Breast epithelium (tissue), 4 donors: ENCODE measurements at places on chromosomes 1 and 21.
A peak's percentile ranks its signal among the peaks of the same experiment; 100 is the strongest.

GRCh38 chr1:98884864-98885263 lies 119.8 kb downstream of the PLPPR5 start:
- no peaks in the 10 kb centered on the region for H3K27me3 ChIP-seq
- no peaks in the 10 kb centered on the region for H3K36me3 ChIP-seq
- H3K27ac ChIP-seq, result no peak overlapping the region
- no peak overlapping the region for H3K4me3 ChIP-seq

GRCh38 chr1:235883261-235883927 lies 16.7 kb upstream of the LYST start:
- DNase-seq, result peak; percentile 96
- peak overlapping the region; percentile 59 for H3K4me3 ChIP-seq
- H3K36me3 ChIP-seq, result no peaks in the 10 kb centered on the region
- peak overlapping the region; percentile 80 for H3K27ac ChIP-seq

- H3K27ac ChIP-seq, result no peak overlapping the region
- no peak for DNase-seq
- H3K4me1 ChIP-seq, result no peaks in the 10 kb centered on the region
- no peaks in the 10 kb centered on the region for H3K36me3 ChIP-seq
- peak overlapping the region; percentile 64 for H3K4me3 ChIP-seq
- H3K27me3 ChIP-seq, result peaks cover 28% of the 10 kb centered on the region
Observed at GRCh38 chr1:156388174-156389137, 19.4 kb downstream of the RHBG start.

DNA sequence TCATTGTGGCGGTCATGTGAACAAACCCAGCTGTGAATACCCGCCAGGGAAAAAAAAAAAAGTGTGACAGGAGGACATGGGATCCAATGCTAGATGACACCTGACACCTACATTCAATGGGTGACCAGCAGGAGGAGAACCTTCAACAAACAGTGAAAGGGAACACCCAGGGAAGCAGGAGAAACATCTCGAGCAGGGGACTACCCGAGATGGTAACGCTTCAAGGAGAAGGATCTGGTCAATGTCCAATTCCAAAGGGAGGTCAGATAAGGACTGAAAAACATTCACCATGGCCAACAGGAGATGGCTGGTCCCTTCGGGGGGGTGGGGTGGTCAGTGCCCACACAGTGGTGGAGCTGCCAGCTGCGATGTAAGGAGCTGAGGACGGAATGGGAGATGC lies 46.3 kb downstream of the PTPN14 start:
- no peak for DNase-seq
- H3K27me3 ChIP-seq, result no peaks in the 10 kb centered on the region
- H3K27ac ChIP-seq, result no peak overlapping the region

DNA sequence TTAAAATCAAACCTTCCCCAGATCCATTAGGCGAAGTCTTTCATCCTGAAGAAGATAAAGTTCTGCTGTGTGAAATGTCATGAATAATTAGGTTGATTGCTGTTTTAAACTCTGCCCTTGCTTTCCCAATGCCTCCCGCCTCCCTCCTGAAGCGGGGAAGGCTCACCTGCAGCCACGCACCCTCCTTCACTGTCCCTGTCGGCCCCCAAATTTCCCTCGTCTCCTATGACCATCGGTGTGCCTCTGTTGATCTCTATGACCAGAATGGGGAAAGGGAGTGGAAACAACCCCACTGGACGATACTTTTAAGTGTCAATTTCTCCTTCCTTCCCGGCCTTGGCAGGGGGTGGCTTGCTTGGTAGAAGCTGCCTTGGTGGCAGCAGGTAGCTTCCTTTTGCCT lies 35.1 kb downstream of the LHX4 start:
- no peaks in the 10 kb centered on the region for H3K4me1 ChIP-seq
- no peak for DNase-seq
- H3K27me3 ChIP-seq, result peaks cover 6% of the 10 kb centered on the region
- H3K4me3 ChIP-seq, result no peak overlapping the region
- no peaks in the 10 kb centered on the region for H3K36me3 ChIP-seq

GRCh38 chr21:37866027-37866426 lies 50.2 kb downstream of the KCNJ6 start:
- no peak overlapping the region for H3K27ac ChIP-seq
- no peaks in the 10 kb centered on the region for H3K36me3 ChIP-seq
- H3K4me1 ChIP-seq, result no peaks in the 10 kb centered on the region
- no peak overlapping the region for H3K4me3 ChIP-seq

DNA sequence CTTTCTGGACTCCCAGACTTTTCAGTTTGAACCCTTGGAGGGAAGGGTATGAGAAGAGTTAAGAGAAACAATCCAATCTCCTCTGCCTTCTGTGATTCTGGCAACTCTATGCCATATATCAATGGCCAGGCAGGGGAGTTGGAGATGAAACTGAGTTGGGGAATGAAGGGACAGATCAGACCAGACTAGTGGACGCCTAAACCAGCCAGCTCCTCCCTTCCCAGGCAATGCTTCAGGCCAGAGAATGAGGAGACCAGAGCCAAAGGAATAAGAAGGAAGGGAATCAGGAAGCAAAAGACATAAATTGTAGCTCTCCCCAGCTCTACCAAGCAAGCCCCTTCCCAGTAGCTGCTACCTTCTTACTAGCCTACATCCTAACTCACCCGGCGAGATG lies 22.7 kb downstream of the PLEKHA6 start:
- no peak overlapping the region for H3K4me3 ChIP-seq
- H3K4me1 ChIP-seq, result no peaks in the 10 kb centered on the region
- no peak overlapping the region for H3K27ac ChIP-seq
- H3K27me3 ChIP-seq, result no peaks in the 10 kb centered on the region

GRCh38 chr1:16612332-16613172 lies 812 bp downstream of the NBPF1 start:
- H3K36me3 ChIP-seq, result no peaks in the 10 kb centered on the region
- DNase-seq, result peak; percentile 66
- peaks cover 5% of the 10 kb centered on the region for H3K4me1 ChIP-seq
- H3K27ac ChIP-seq, result peak overlapping the region; percentile 82
- H3K4me3 ChIP-seq, result peak overlapping the region; percentile 55

DNA sequence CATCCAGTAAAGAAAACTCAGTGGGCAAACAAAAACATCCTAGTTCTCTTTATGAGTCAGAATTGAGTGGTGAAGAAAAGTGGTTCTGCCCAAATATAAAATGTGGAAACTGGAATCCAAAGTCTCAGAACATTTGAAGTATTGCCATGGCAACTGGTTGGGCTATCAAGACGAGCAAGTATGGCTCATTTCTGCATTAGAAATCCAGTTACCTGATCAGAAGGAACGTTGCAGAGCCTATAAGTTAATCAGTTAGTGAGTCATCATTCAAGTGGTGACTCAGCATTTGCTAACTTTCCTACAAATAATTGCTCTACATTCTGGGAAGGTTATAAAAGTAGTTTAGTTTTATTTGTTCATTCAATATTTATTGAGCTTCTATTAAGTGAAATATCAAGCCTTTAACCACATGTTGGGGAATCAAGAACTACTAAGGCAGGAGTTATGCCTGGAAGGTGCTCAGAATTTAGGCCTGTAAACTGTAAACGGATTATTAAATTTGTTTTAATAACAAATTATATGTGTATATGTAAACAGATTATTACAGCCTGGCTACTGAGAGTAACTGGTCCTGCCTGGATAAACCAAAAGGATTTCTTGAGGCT lies 104.3 kb downstream of the PAPPA2 start:
- no peaks in the 10 kb centered on the region for H3K4me1 ChIP-seq
- no peak overlapping the region for H3K4me3 ChIP-seq
- DNase-seq, result no peak
- no peak overlapping the region for H3K27ac ChIP-seq
- H3K27me3 ChIP-seq, result no peaks in the 10 kb centered on the region
- H3K36me3 ChIP-seq, result no peaks in the 10 kb centered on the region

- H3K4me3 ChIP-seq, result no peak overlapping the region
- H3K36me3 ChIP-seq, result no peaks in the 10 kb centered on the region
- no peaks in the 10 kb centered on the region for H3K4me1 ChIP-seq
- no peaks in the 10 kb centered on the region for H3K27me3 ChIP-seq
Observed at GRCh38 chr21:42585881-42586280, 67.5 kb upstream of the PDE9A start.

DNA sequence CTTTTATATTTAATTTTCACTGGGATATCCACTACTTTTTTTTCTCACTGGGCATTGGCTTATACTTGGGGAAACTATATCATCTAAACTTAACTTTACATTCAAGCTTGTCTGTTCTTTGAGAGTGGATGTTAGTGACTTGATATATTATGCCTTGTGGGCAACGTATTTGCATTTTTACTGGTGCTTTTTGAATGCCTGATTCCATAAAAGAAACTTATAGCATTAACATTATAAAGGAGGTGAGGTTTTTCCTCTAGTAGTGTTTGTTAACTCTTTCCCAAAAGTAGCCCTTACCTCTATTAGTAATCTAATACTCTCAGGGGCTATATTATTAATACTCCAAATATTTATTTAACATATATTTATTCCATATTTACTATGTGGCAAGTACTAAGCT lies 416.5 kb downstream of the PLA2G4A start:
- no peak overlapping the region for H3K27ac ChIP-seq
- no peaks in the 10 kb centered on the region for H3K36me3 ChIP-seq
- no peak overlapping the region for H3K4me3 ChIP-seq
- H3K4me1 ChIP-seq, result no peaks in the 10 kb centered on the region
- DNase-seq, result no peak
- no peaks in the 10 kb centered on the region for H3K27me3 ChIP-seq

DNA sequence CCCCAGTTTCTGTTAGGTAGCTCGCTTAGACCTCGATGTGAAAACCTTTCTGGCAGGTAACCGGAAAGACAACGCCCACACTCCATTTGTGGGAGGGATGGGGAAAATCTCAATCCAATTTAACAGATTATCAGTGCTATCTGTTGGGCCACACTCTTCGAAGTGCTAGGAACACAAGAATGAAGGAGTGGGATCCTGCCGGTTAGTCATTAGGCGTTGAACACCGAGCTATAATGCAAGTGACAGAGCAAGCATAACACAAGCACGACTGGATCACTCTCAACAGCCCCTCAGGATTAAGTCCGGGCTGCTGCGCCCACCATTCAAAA lies 531 bp downstream of the SNIP1 start:
- peaks cover 8% of the 10 kb centered on the region for H3K4me1 ChIP-seq
- no peaks in the 10 kb centered on the region for H3K27me3 ChIP-seq
- no peaks in the 10 kb centered on the region for H3K36me3 ChIP-seq
- no peak for DNase-seq
- peak overlapping the region; percentile 97 for H3K27ac ChIP-seq
- H3K4me3 ChIP-seq, result peak overlapping the region; percentile 76

- H3K36me3 ChIP-seq, result no peaks in the 10 kb centered on the region
- H3K27ac ChIP-seq, result no peak overlapping the region
- H3K4me1 ChIP-seq, result no peaks in the 10 kb centered on the region
- no peak for DNase-seq
Observed at GRCh38 chr1:233885196-233885920, 19.1 kb upstream of the SLC35F3 start.

- H3K4me1 ChIP-seq, result no peaks in the 10 kb centered on the region
- H3K4me3 ChIP-seq, result no peak overlapping the region
- no peak overlapping the region for H3K27ac ChIP-seq
- H3K36me3 ChIP-seq, result no peaks in the 10 kb centered on the region
- no peak for DNase-seq
Observed at GRCh38 chr1:32948905-32949304, 15.7 kb downstream of the RNF19B start.

DNA sequence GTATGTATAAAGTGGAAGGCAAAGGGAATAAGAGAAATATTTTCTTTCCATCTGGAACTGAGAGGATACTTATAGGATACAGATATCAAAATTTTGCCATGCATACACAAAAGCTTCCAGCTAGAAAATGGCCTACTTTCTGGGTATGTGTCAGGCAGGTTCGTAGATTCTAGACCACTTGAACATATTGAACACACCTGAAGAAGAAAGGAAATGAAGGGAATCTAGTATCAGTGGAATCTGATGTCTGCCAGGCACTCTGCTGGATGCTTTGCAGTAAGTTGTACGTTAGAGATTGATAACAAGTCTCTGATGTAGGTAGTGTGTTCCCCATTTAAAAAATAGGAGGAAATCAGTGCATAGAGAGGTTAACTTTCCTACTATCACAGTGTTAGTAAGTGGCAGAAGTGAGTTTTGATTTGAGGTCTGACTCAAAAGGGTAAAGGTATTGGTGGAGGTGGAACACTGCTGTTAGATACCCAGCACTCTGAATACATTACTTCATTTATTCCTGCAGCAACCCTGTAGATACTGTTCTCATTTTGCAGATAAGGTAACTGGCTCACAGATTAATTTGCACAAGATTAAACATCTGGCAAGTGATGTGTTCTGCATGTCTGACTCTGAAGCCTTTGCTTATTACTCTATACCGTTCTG lies 3.0 kb downstream of the CAMSAP2 start:
- no peaks in the 10 kb centered on the region for H3K4me1 ChIP-seq
- peak overlapping the region; percentile 92 for H3K4me3 ChIP-seq
- H3K27ac ChIP-seq, result no peak overlapping the region

DNA sequence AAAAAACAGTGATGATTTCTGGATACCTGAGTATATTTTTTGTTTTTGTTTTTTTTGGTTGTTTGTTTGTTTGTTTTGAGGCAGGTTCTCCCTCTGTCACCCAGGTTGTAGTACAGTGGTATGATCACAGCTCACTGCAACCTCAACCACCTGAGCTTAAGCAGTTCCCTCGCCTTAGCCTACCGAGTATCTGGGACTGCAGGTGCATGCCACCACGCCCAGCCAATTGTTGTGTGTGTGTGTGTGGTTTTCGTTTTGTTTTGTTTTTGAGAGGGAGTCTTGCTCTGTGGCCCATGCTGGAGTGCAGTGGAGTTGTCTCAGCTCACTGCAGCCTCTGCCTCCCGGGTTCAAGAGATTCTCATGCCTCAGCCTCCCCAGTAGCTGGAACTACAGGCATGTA lies 55.3 kb upstream of the RCC1 start:
- DNase-seq, result no peak
- H3K4me3 ChIP-seq, result no peak overlapping the region
- H3K27ac ChIP-seq, result peak overlapping the region; percentile 41
- H3K36me3 ChIP-seq, result no peaks in the 10 kb centered on the region
- H3K4me1 ChIP-seq, result no peaks in the 10 kb centered on the region

DNA sequence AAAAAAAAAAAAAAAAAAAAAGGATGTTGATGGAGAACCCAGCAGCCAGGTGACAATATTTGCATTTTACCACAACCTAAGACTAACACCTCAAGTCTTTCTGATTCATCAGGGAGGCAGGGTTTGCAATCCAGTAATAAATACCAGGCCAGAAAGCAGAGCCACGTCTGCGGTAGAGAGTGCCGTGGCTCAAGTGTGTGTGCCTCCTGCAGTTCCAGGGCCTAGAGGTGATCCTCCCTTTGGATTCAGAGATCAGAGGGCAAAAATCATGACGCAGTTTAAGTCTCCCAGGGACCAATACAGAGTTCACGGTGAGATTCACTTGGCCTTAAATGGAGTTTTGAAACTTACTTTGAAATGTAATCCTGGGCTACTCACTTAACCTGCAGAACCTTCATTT lies 34.9 kb downstream of the TMCO4 start:
- no peak for DNase-seq
- H3K27me3 ChIP-seq, result no peaks in the 10 kb centered on the region
- H3K4me1 ChIP-seq, result no peaks in the 10 kb centered on the region

- no peak overlapping the region for H3K4me3 ChIP-seq
- no peak overlapping the region for H3K27ac ChIP-seq
- H3K4me1 ChIP-seq, result no peaks in the 10 kb centered on the region
Observed at GRCh38 chr1:30274976-30275621, 448.3 kb downstream of the MATN1 start.

- H3K4me1 ChIP-seq, result no peaks in the 10 kb centered on the region
- peaks cover 15% of the 10 kb centered on the region for H3K27me3 ChIP-seq
- no peak overlapping the region for H3K4me3 ChIP-seq
- DNase-seq, result no peak
Observed at GRCh38 chr1:4105300-4105880, 205.3 kb upstream of the C1orf174 start.

- H3K27ac ChIP-seq, result no peak overlapping the region
- H3K27me3 ChIP-seq, result no peaks in the 10 kb centered on the region
- DNase-seq, result no peak
- H3K4me3 ChIP-seq, result no peak overlapping the region
- no peaks in the 10 kb centered on the region for H3K36me3 ChIP-seq
- no peaks in the 10 kb centered on the region for H3K4me1 ChIP-seq
Observed at GRCh38 chr1:38589036-38589435, 270.5 kb downstream of the RRAGC start.
